ENCODE measurements at places on chromosomes 4 and X.

DNA sequence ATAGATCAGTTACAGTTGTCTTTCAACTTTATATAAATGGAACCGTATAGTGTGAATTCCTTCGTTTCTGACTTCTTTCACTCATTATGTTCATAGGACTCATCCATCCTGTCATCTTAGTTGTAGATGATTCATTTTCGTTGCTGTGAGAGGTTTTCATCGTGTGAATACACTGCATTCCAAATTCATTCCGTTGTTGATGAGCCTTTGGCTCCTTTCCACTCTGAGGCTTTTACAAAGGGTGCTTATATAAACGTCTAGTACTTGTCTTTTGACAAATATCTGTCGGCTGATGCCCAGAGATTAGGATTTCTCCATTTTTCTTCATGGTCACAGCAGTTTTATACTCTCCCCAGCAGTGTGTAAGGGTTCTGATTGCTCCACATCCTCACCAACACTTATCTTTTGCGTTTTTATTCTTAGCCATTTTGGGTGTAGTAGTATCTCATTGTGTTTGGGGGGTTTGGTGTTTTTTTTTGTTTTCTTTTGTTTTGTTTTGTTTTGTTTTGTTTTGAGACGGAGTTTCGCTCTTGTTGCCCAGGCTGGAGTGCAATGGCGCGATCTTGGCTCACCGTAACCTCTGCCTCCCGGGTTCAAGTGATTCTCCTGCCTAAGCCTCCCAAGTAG is 48.6 kb downstream of the LRP2BP start:
- H3K36me3 ChIP-seq, result peaks cover 30% of the 10 kb centered on the region
- no peak for DNase-seq
- H3K4me1 ChIP-seq, result no peaks in the 10 kb centered on the region
- H3K4me3 ChIP-seq, result no peak overlapping the region

DNA sequence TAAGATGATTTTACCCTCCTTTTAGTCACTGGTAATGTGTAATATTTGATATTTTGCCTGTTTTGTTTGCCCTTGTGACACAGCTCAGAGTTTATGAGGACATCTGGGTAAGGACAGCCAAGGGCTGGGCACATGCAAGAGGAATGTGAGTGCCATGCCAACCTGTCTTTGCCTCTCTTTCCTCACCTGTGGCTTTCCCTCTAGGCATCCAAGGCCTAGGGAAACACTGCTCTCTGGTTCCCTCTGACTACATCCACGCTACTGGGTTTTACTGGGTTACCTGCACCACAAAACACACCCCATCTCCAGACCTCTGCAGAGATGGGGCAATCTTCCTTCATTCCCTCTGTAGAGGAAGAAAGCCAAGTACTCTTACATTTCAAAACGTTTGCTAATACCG is 7.7 kb downstream of the HPGDS start:
- H3K36me3 ChIP-seq, result no peaks in the 10 kb centered on the region
- DNase-seq, result no peak
- H3K27me3 ChIP-seq, result peaks cover 1% of the 10 kb centered on the region
- H3K4me3 ChIP-seq, result no peak overlapping the region

DNA sequence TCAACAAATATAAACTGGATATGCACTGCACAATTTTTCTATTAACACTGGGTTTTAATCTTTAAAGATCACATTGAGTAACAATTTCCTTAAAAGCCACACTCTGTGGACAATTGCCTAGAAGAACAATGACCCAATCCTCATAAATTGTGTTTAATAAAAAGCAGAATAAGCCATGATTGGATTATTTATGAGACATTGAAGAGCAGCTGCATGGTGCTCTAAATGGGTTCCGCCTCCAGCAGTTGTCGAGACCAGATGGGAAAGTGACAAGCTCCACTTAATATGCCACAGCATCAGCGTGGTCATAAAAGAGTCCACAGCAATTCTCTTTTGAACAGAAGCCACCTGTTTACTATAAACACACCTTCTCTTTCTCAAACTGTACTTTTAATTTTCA is 635.2 kb upstream of the FRG1 start:
- no peaks in the 10 kb centered on the region for H3K27me3 ChIP-seq
- no peak overlapping the region for H3K27ac ChIP-seq
- no peak for DNase-seq
- H3K4me1 ChIP-seq, result no peaks in the 10 kb centered on the region
- H3K36me3 ChIP-seq, result no peaks in the 10 kb centered on the region

DNA sequence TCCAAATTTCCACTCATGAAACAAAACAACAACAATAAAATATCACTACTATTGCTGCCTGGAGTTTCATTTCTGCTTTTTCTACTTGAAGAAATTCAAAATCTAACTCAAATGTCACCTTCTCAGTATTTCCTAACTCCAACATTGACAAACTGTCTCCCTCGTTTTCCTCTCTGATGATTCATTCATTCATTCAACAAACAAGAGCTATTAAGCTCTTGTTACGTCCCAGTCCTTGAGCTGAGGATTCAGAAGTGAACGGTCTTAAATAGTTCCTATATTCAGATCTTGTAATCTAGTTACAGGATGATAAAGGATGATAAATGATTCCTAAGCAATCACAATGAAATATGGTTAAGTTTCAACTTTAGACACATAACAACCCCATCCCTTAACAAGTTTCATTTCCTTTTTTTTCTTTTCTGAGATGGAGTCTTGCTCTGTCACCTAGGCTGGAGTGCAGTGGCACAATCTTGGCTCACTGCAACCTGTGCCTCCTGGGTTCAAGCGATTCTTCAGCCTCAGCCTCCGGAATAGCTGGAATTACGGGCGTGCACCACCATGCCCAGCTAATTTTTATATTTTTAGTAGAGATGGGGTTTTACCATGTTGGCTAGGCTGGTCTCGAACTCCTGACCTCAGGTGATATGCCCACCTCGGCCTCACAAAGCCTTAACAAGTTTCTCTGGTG is 1.7 kb downstream of the SLC9B2 start:
- peaks cover 9% of the 10 kb centered on the region for H3K27me3 ChIP-seq
- H3K4me1 ChIP-seq, result peaks cover 5% of the 10 kb centered on the region
- H3K27ac ChIP-seq, result no peak overlapping the region
- DNase-seq, result no peak
- peaks cover 10% of the 10 kb centered on the region for H3K36me3 ChIP-seq

DNA sequence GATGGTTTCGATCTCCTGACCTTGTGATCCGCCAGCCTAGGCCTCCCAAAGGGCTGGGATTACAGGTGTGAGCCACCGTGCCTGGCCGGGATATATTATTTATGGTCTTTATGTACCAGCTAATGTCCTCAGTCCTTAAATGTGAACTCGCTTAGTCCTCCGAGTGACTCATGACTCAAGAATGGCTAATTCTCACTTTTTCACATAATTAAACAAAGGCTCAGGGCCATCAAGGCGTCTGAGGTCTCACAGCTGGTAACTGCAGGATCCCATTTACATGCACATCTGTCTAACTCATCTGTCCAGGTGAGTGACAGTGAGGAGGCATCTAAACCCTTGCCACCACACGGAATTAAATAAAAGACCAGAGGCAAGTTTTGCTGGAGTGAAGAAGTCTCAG is 73.5 kb downstream of the HS3ST1 start:
- H3K27ac ChIP-seq, result no peak overlapping the region
- H3K36me3 ChIP-seq, result no peaks in the 10 kb centered on the region
- H3K4me1 ChIP-seq, result no peaks in the 10 kb centered on the region

DNA sequence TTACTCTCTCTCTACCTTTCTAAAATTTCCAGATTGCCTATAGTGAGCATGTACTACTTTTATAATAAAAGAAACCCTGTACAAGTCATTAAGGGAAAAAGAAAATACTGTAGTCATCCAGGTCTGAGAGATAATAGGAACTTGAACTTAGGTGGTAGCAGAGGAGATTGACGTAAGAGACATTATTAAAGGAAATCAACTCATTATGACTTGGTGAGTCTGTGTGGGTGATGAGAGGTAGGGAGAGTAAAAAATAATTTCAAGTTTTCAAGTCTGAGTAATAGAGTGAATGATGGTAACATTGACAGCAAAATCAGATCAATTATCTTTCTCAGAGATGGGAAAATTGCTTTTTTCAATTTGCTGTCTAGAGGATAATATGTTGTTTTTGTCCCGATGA is 44.0 kb upstream of the ZCCHC12 start:
- no peak for DNase-seq
- H3K36me3 ChIP-seq, result peaks cover 3% of the 10 kb centered on the region
- H3K27me3 ChIP-seq, result no peaks in the 10 kb centered on the region
- no peak overlapping the region for H3K27ac ChIP-seq

GRCh38 chr4:140252141-140252741 is 98.3 kb upstream of the MAML3 start:
- peaks cover 53% of the 10 kb centered on the region for H3K4me1 ChIP-seq
- H3K36me3 ChIP-seq, result no peaks in the 10 kb centered on the region
- peak overlapping the region; percentile 88 for H3K27ac ChIP-seq
- H3K4me3 ChIP-seq, result peak overlapping the region; percentile 86
- no peaks in the 10 kb centered on the region for H3K27me3 ChIP-seq
- DNase-seq, result no peak

GRCh38 chrX:105495376-105495775 is 274.9 kb upstream of the TEX13A start:
- DNase-seq, result no peak
- H3K27me3 ChIP-seq, result no peaks in the 10 kb centered on the region
- H3K4me3 ChIP-seq, result no peak overlapping the region
- H3K27ac ChIP-seq, result peak overlapping the region; percentile 49
- no peaks in the 10 kb centered on the region for H3K4me1 ChIP-seq
- H3K36me3 ChIP-seq, result no peaks in the 10 kb centered on the region

- H3K4me3 ChIP-seq, result no peak overlapping the region
- no peaks in the 10 kb centered on the region for H3K36me3 ChIP-seq
- no peak overlapping the region for H3K27ac ChIP-seq
- no peak for DNase-seq
- no peaks in the 10 kb centered on the region for H3K4me1 ChIP-seq
Observed at GRCh38 chr4:30116401-30116800, 603.8 kb upstream of the PCDH7 start.

GRCh38 chrX:44872821-44873414 is at the start of gene KDM6A:
Gene KDM6A (plus strand): TSS chrX:44873188. CDS start chrX:44873552, 364 bp downstream.
- H3K4me3 ChIP-seq, result peak within 1 kb of the TSS; percentile 97
- H3K27ac ChIP-seq, result peak within 1 kb of the TSS; percentile 96
- DNase-seq, result peak; percentile 94
- H3K4me1 ChIP-seq, result no peaks in the 10 kb centered on the region
- H3K27me3 ChIP-seq, result no peaks in the 10 kb centered on the region
- H3K36me3 ChIP-seq, result no peaks in the 10 kb centered on the region

DNA sequence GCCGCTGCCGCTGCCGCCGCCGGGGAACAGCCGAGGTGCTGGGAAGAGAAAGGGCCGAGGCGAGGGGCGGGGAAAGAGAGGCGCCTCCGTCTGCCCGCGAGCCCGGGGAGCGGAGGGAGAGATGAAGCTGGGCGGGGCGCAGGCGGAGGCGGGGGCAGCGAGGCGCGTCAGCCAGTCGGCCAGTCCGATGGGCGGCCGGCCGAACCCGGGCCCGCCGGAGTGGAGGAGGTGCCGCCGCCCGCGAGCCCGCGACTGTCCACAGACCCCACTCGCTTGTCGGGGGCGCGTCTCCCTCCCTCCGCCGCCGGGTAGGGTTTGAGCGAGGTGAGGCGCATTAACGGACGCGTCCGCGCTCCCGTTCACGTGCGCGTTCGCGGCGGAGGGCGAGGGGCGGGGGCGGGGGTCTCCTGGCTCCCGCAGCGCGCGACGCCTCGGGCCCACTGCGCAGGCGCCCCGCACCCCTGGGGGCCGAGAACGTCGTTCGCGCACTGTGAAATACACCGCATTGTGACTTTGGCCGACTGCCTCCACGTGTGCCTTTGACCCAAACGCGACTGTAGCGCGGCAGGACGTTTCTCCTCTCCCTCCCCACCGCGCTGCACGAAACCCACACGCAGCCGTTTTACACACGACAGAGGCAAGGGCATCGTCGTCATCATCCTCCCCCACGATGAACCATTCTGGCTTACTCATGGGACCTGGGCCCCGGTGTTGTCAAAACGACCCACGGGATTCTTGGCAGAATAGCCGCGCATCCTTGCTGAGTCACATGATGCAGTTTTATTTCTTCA is at the start of gene NUDT11:
Gene NUDT11, minus strand, starts transcription at position 92 of the 791 bp plus-strand sequence. CDS start 148 bp downstream, outside the sequence.
- H3K27ac ChIP-seq, result peak within 1 kb of the TSS; percentile 89
- no peaks in the 10 kb centered on the region for H3K36me3 ChIP-seq
- peak; percentile 84 for DNase-seq

DNA sequence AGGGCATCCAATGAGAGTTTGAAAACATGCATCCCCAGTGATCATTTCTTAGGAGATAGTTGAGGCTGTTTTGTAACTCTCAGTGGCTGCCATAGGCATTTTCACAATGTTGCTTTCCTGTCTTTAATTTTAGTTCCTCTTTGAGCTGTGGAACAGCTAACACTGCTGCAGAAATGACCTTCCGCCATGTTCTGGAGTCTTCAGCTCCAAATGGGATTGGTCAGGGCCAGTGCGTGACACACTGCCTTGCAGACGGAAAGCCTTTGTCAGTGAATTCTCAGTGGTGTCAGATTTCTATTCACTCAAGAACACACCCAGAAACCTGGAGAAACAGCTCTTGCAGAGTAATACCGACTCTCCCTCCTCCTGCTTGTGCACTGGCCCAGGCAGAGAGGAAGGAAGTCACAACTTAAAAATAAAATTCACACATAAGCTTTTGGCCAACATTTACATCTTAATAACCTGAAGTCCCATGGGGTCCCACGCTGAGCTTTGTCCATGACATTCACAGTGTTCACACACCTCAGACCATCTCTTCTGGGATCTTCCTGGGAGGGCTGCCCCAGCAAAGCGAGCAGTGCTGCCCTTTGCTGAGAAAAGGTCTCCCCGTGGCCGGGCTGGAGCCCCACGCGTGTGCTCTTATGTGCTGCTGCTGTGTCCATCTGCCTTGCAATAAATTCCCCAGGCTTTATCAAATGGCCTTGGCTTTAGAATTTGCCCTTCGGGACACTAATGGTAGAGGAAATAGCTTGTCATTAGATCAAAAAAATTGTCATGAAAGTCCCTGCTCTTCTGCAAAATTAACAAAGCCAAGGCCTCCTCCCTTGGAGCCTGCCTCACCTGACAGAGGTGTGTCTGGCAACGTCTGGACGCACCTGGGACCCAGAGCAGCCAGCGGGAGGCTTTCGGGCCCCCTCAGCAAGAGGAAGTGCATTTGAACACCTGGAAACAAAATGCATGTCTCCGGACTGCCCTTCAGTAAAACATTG is 126.8 kb downstream of the IRF2 start:
- no peaks in the 10 kb centered on the region for H3K36me3 ChIP-seq
- H3K27ac ChIP-seq, result peak overlapping the region; percentile 99
- peak overlapping the region; percentile 77 for H3K4me3 ChIP-seq
- peaks cover 43% of the 10 kb centered on the region for H3K4me1 ChIP-seq
- no peak for DNase-seq

GRCh38 chrX:357693-358471 is 28.8 kb downstream of the PPP2R3B start:
- no peak overlapping the region for H3K27ac ChIP-seq
- no peak overlapping the region for H3K4me3 ChIP-seq
- H3K4me1 ChIP-seq, result peaks cover 16% of the 10 kb centered on the region
- H3K36me3 ChIP-seq, result peaks cover 37% of the 10 kb centered on the region
- H3K27me3 ChIP-seq, result no peaks in the 10 kb centered on the region
- no peak for DNase-seq

DNA sequence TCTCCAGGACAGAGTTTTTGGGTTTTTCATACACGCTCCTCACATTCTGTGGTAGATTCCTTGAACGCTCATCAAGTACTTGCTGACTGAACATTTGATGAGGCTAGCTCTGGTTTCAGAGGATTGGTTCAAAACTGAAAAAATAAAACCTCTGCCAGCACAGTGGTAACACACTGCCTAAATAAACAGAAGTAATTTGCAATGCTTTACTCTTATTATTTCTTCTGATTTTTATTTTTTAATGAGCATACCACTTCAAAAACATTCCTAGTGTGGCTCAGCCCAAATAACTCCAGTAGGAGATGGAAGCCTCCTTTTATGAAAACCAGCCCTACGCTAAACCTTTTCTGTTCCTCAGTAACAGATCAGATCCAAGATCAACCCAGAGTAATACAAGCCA is 72.0 kb upstream of the INTU start:
- DNase-seq, result no peak
- H3K27ac ChIP-seq, result no peak overlapping the region
- no peaks in the 10 kb centered on the region for H3K4me1 ChIP-seq
- no peaks in the 10 kb centered on the region for H3K27me3 ChIP-seq
- H3K36me3 ChIP-seq, result no peaks in the 10 kb centered on the region
- no peak overlapping the region for H3K4me3 ChIP-seq
